ENCODE measurements at places on chromosomes 7 and 10.

DNA sequence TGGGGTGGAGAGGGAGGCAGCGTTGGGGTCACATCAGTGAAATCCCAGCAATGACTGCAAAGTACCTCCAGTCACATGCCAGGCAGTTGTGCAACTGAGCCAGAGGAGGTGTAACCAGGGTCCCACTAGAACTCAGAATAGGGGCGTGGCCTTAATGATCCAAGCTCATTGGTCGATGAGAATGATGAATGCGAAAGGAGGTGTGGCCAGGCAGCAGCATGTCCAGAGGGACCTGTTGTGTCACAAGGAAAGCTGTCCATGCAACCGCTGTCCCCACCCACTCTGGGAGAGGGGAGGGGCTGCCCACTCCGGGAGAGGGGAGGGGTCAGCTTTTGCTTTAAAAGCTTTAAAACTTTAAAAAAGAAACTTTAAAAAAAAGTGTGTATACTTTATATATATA, 25.3 kb upstream of the MTPAP start:
- DNase-seq: no peak

DNA sequence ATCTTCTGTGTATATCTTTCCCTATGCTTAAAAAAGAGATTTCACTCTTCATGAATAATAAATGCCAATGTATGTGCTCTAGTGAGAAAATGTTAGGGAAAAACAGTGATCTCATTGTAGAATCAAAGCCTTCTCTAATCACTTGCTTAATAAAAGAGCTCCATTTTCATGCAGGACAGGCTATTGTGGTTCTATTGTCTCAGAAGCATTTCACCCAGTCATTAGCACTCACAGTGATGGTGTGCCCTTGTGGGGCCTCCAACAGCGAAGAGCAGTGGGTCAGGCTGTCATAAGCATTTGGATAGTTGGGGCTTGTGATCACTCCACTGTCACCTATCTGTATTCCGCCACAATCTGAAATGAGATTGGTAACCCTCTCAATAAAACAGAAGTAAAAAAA, 83.9 kb upstream of the RSU1 start:
- no peak for DNase-seq

GRCh38 chr10:3398825-3399646, 226.5 kb upstream of the PITRM1 start:
- DNase-seq: no peak

DNA sequence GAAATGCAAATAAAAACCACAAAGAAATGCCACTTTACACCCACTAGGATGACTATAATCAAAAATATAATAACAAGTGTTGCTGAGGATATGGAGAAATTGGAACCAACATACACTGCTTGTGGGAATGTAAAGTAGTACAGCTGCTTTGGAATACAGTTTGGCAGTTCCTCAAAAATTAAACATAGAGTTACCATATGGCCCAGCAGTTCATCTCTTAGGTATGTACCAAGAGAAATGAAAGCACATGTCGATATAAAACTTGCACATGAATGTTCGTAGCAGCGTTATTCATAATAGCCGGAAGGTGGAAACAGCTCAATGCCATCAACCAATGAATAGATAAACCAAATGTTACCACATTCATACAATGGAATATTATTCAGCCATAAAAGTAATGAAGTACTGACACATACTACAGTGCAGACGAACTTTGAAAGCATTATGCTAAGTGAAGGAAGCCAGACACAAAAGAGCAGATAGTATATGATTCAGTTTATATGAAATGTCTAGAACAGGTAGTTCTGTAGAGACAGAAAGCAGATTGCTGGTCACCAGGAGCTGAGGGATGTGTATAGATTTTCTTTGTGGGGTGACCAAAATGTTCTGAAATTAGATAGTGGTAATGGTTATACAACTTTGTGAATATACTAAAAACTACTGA, 12.4 kb downstream of the BCAP29 start:
- DNase-seq: no peak

DNA sequence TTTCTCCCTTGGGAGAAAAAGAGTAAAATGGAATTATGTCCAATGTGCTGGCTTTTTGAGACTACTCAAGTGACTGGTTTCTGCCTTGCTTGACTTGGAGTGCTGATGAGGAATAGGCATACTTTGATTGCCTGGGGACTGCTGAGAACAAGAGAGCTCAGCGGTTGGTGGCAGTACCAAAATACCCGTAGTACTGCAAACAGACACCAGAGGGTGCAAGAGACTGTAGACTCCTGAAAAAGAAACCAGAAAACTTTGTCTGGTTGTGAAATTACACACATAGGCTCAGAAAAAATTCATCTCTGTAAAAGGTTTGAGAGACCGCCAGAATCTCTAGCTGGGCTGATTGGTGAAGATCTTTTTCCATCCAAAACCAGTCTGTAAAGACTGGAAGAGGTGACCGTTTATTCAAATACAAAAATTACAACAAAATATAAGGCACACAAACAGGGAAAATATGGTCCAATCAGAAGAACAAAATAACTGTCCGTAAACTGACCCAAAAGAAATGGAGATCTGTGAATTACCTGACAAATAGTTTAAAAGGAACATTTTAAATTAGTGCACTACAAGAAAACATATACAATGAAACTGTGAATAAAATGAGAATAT, 18.5 kb downstream of the BICC1 start:
- peak; percentile 18 for DNase-seq

DNA sequence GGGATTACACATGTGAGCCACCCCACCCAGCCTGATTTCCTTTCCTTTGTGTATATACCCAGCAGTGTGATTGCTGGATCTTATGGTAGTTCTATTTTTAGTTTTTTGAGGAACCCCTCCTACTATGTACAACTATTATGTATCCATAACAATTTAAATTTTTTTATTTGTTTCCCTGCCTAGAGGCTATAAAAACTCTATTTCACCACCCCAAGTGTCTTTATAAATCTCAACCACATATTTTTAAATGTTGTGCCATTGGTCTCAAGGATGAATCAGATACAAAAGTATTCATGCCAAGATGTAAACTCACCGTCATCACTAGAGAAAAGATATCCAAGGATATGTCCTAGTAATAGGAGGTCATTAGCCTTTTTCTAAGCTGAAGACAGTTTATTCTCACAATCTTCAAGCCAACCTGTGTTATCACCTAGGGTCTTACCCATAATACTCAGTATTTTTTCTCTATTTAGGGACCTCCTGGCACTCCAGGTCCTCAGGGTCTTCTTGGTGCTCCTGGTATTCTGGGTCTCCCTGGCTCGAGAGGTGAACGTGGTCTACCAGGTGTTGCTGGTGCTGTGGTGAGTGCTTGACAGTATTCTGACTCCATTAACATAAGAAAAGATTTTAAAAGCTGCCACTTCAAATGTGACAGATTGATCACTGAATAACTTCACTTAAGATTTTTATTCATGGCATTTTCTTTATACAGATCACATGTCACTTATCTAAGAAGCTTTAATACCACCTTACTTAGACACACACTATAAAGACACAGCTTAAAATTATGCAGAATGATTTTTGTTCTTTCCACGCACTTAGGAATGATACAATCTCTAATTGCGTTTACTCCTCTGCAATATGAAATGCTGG, 29.4 kb downstream of the COL1A2 start:
- DNase-seq: no peak

- DNase-seq: no peak
Measured at GRCh38 chr10:62443866-62444265, 69.7 kb downstream of the ZNF365 start.

DNA sequence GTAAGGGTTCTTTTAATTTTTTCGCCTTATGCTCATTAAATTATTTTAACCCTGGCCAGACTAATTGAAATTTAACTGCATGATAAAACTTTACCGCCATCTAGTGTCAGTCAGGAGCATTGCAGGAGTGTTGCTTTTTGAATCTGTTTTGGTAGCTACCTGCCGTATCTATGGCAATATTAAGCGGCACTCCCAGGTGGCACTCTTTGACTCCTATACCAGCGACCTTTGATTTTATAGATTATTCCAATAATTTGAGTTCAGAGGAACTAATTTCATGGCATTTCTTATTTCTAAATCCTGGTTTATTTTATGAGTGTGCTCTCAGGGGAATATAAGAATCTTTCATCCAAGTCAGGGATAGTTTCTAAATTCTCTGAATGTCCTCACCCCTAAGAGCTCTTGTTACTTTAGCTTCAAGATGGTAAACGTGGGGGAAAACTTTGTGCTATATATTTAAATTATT, 198.9 kb downstream of the REEP3 start:
- DNase-seq: no peak

- DNase-seq: no peak
Measured at GRCh38 chr10:103111918-103112877, 80.9 kb downstream of the NT5C2 start.

- no peak for DNase-seq
Measured at GRCh38 chr7:47255441-47255840, 326.5 kb downstream of the TNS3 start.

DNA sequence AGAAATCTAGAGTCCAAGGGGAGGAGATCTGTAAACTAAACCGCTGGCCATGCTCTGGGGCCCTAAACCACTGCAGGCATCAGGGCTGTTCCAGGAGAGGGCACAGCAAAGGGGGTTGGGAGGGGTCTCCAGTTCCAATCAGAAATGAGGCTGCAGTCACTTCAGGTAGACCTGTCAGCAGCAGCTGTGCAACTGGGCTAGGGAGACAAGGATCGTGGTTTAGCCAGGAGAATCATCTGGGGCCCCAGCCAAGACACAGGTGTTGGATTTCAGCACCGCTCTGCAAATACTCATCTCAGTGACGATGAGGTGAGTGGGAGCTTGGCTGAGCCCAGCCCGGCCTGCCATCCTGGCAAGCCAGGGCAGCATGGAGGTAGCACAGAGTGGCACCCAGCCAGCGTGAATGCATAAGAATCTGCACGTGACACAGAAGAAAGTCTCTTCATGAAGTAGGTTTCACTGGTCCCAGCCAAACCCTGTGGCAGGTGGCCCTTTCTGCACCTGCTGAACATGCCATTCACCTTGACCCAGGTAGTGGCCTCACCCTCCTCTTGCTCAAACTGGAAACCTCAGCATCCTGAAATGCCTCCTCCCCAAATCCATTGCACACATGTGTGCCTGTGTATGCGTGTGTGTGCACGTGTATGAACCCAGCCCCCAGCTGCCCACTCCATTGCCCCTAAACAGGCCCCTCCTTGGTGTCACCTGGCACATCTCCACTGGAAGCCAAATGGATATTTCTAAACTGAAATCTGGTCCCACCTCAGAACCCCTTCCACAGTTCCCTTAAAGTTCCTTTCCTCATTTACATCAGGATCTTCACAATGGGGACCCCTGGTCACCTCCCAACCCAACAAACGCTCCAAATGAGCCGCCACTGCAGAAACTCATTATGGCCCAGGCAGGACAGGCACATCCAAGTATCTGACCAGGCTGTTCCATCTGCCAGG, 9.6 kb downstream of the GPRIN2 start:
- DNase-seq: no peak

- no peak for DNase-seq
Measured at GRCh38 chr7:27374958-27375841, 132.6 kb downstream of the EVX1 start.

- DNase-seq: no peak
Measured at GRCh38 chr10:123792248-123792978, 99.2 kb downstream of the CPXM2 start.

DNA sequence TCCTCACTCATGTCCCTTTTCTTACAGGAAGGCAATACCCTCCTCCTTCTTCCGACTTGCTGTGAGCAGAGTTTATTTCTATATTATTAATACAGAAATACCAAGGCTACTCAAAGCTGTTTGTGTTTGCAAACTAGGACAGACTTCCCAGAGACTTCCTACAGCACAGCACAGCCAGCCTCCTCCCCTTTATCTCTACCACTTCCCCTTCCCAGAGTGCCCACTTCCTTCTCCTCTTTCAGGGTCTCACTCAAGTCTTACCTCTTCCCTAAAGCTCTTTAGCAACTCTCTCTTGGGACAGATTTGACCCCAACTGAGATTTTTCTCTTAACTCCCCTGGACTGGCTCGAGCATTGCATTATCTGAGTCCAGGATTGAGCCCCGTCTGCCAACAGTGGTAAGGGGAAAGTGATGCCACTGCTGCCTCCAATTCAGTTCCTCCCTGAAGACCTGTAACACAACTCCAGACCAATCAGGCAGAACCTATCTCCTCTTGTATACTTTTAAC, 5.5 kb upstream of the LRGUK start:
- no peak for DNase-seq

DNA sequence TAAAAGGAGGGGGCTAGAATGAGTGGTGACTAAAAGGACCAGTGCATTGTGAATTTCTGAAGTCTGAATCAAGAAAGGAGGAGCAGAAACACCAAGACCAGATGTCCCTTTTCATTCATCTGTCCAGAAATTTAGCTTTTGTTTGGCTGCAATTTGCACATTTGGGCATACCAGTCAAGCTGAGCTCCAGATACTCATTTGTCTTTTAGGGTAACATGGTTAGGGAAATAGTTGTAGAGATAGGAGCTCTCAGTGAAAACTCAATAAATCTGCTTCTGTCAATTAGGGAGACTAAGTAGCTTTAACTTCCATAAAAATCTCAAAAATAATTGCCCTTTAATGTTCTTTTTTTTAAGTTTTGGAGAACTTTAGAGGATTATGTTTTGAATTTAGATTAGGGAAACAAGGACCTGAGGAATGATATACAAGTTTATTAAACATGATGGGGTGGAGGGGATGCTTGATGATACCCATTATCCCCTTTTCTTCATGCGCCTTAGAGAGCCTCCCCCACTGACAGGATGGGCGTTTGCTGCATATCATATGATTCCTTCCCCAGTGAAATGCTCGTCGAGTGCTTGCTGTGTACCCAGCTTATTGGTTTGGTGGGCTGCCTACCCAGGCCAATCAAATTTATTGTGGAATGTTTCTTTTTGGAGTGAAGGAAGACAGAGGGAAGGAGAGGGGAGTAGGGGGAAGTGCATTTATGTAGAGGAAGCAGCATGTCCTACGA, 50.7 kb upstream of the RPA3 start:
- no peak for DNase-seq

Measured in stimulated activated CD4-positive, alpha-beta T cell treated with anti-CD3 and anti-CD28 coated beads, Interleukin-1b, Interleukin-23, amount 100 ng/mL, for 4 hours (primary cell).